ENCODE measurements at places on chromosomes 13 and 19.

DNA sequence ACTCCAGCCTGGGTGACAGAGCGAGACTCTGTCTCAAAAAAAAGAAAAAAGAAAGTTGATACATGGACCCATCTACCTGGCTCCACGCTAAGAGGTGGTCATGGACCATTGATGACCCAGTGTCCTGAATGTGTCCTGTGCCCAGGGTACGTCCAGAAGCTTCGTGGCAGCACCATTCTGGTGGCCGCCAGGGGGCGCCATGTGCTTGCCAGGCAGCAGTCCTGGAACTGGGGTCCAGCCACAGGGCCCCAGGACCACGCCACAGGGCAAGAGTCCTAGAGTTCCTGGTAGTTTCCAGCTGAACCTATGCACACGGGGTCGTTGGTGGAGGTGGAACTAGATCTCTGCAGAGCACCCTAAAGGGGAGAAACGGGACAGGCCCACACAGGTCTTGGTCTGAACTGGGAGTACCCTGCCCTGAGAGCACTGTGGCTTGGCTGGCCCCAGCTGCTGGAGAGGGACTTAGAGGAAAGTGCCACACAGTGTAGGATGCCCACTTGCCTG is 19.9 kb upstream of the FBXO27 start:
- no peak overlapping the region for H3K27ac ChIP-seq
- no peak for DNase-seq
- H3K4me1 ChIP-seq: no peaks in the 10 kb centered on the region
- H3K27me3 ChIP-seq: no peaks in the 10 kb centered on the region

GRCh38 chr13:65650321-65650720 is 1579.8 kb downstream of the PCDH9 start:
- H3K27me3 ChIP-seq: no peaks in the 10 kb centered on the region
- DNase-seq: no peak
- no peaks in the 10 kb centered on the region for H3K4me1 ChIP-seq
- H3K27ac ChIP-seq: no peak overlapping the region
- H3K36me3 ChIP-seq: no peaks in the 10 kb centered on the region

DNA sequence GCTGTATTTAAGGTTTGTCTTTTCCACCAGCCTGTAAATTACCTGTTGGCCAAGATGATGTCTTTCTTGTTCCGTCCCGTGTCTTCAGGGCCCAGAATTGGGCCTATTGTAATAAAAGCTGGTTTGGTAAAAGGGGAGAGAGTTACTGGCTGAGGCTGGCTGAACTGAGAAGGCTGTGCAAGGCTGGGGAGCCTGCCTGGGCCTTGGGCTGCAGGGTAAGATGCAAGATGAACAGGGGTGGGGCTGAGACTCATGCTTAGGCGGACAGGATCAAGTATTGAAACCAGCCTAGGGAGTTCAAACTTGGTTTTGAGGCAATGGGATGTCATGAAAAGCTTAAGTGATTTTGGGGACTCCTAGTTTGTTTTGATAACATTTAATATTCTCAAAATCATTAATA is 142.3 kb downstream of the PCCA start:
- H3K4me3 ChIP-seq: no peak overlapping the region
- no peak for DNase-seq
- H3K27me3 ChIP-seq: no peaks in the 10 kb centered on the region
- peak overlapping the region; percentile 29 for H3K27ac ChIP-seq

DNA sequence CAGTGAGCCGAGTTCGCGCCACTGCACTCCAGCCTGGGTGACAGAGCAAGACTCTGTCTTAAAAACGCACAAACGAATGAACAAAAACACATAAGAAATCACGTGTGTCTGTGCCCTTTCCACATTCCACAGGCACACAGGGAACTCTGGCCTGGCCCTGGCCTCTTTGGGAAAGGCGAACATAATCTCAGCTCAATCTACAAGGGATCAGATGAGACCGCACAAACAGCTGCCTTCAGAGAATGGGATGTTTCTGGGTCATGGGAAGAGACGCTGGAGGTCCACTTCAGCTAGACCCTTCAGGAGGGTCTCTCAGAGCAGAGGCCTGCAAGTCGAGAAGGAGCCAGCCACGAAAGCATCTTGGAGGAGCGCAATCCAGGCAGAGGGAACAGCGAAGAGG is 6.3 kb upstream of the CRTC1 start:
- no peak for DNase-seq
- H3K27ac ChIP-seq: no peak overlapping the region
- H3K4me1 ChIP-seq: peaks cover 23% of the 10 kb centered on the region
- H3K27me3 ChIP-seq: no peaks in the 10 kb centered on the region
- H3K4me3 ChIP-seq: no peak overlapping the region
- no peaks in the 10 kb centered on the region for H3K36me3 ChIP-seq

DNA sequence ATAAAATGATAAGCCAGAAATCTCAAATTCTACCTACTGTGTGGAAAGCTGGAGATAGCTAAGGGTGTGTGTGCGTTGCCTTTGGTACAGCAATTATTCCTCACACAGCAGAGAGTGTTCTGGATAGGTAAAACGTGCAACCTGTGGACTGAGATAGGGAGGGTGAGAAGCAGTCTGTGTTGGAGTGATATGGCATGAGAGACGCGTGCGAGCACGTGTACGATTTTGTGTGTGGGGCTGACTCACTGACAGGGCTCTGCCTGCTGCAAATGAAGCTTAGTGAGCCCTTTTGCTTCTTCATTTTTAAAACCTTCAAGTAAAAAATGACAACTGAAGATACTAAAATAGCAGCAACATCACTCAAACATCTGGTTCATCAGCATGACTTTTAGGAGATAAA is 35.7 kb upstream of the SLC10A2 start:
- H3K27me3 ChIP-seq: no peaks in the 10 kb centered on the region
- no peak overlapping the region for H3K27ac ChIP-seq
- DNase-seq: no peak
- H3K36me3 ChIP-seq: no peaks in the 10 kb centered on the region
- no peak overlapping the region for H3K4me3 ChIP-seq

GRCh38 chr19:4057931-4058692 is 8.6 kb downstream of the ZBTB7A start:
- peak overlapping the region; percentile 100 for H3K27ac ChIP-seq
- peaks cover 70% of the 10 kb centered on the region for H3K4me1 ChIP-seq
- H3K27me3 ChIP-seq: no peaks in the 10 kb centered on the region

DNA sequence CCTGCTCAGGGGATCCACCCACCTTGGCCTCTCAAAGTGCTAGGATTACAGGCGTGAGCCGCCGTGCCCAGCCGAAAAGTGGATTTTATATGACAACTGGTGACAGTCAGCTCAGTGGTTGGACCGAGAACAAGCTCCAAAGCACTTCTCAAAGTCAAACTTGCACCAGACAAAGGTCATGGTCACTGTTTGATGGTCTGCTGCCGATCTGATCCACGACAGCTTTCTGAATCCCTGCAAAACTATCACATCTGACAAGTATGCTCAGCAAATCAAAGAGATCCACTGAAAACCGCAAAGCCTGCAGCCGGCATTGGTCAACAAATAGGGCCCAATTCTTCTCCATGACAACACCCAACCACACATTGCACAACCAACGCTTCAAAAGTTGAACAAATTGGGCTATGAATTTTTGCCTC is 21.6 kb upstream of the NAA16 start:
- no peak overlapping the region for H3K27ac ChIP-seq
- H3K27me3 ChIP-seq: no peaks in the 10 kb centered on the region
- peaks cover 7% of the 10 kb centered on the region for H3K4me1 ChIP-seq
- no peak for DNase-seq

DNA sequence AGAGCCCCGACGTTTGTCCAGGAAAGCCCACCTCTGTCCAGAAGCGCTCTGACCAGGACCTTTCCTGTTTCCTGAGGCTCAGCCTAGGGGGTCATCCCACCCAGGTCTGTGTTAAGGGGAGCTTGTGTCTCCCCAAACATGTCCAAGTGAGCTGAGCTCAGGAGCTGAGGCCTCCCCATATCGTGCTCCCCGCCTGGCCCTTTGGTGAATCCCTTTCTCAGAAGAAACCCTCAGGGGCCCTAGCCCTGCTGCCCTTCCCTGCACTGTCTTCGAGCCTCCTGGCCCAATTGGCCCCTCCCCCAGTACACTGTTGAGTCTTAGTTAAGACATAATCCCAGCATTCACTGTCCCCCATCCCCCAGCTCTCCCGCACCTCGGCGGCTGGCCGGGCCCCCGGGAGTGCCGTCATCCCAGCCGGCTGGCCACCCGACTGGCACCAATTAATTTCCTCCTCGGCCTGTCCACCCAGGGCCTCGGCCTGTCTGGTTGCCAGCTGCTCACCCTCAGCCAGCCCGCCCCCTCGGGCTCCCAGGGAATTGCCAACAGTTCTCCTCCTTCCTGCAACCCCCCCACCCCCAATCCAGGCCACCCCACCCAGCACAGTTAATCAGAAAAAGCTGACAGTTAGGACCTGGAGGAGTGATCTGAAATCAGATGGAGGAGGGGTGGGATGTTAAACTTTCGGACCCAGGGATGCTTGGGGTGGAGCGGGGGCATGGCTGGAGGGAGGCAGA is 13.6 kb downstream of the IER2 start:
- peak overlapping the region; percentile 44 for H3K4me3 ChIP-seq
- H3K36me3 ChIP-seq: no peaks in the 10 kb centered on the region
- peak overlapping the region; percentile 97 for H3K27ac ChIP-seq
- H3K27me3 ChIP-seq: no peaks in the 10 kb centered on the region
- DNase-seq: no peak

GRCh38 chr19:55493052-55493644 is 4.9 kb downstream of the SSC5D start:
- no peak for DNase-seq
- peaks cover 53% of the 10 kb centered on the region for H3K4me1 ChIP-seq
- no peaks in the 10 kb centered on the region for H3K36me3 ChIP-seq
- no peaks in the 10 kb centered on the region for H3K27me3 ChIP-seq

Measured in vagina (tissue), 2 donors.